ENCODE measurements at places on chromosomes 3 and 15.

- DNase-seq: no peak
These were observed 88.9 kb downstream of the PTPRG start for GRCh38 chr3:61650276-61650675.

- DNase-seq: no peak
These were observed 46.9 kb downstream of the GADL1 start for GRCh38 chr3:30847592-30847991.

DNA sequence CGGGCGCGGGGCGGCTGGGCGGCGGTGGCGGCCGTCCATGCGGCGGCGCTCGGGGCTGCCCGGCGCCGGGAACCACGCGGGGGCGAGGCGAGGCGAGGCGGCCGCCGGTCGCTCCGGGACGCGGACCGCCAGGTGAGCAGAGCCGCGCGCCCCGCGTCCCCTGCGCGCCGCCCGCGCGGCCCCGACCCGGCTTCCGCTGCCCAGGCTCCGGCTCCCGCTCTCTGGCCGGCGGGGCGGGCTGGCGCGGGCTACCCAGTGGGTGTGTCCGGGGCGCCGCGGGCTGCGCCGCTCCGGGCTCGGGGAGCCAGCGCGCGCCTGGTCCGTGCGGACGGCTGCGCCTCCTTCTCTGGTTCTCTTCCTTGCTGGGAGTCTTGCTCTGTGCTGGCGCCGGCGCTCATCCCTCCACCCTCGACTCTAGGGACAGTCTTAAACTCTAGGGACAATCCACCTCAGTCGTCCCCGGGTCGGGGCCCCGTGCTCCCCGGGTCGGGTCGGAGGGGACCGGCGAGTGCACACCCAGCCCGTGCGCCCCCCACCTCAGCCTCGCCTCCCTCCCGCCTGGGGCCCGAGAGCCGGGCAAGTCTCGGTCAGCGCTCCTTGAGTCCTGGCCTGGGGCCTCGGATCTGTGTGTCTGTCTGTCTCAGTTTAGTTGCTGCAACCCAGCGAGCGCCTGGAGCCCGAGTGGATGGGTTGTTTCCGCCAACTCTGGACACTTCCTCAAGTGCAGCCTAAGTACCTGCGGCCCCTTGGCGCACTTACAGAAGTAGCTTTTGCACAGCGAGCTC, 488 bp downstream of the THSD4 start:
- DNase-seq: no peak

GRCh38 chr15:101376615-101377395, 81.8 kb upstream of the SNRPA1 start:
- no peak for DNase-seq

DNA sequence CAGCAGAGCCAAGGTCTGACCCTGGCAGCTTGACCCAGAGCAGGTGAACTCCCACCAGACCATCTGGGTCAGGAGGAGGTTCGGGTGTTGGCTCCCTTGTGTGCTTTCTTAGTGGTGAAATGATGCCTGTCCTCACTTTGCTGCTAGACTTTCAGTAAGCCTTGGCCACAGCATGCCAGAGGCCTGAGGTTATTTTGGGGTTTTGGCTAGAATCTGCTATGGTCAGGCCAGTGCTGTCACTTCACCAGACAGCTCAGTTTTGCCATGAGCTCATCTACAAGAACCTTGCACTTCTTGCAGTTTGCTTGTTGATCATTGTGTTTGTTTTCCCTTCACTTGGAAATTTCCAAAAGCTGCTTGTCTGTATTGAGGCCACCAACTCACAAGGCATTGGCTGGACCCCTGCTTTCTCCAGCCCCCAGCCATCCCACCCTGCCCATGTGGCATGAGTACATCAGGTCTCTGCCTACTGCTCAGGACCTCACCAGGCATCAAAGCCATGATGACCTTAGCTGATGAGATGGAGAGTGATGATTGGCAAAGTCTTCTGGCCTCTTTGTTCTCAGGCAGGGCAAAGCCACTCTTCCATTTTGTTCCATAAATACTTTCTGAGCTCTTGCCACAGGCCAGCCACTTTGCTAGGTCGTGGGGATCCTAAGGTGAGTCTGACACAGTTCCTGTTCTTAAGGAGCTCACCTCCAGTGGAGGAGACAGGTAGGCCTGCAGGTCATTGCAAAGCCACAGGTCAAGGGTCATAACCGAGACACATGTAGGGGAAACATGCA, 122.6 kb downstream of the ARNT2 start:
- DNase-seq: no peak

GRCh38 chr3:46406788-46407611, at the start of the genes CCR5AS and CCRL2:
CCR5AS (minus strand) TSS chr3:46407066.
CCRL2 (plus strand) TSS chr3:46407259; CDS start chr3:46408080, 821 bp downstream.
- DNase-seq: no peak

GRCh38 chr3:128222796-128223385, 69.6 kb downstream of the EEFSEC start:
- no peak for DNase-seq

DNA sequence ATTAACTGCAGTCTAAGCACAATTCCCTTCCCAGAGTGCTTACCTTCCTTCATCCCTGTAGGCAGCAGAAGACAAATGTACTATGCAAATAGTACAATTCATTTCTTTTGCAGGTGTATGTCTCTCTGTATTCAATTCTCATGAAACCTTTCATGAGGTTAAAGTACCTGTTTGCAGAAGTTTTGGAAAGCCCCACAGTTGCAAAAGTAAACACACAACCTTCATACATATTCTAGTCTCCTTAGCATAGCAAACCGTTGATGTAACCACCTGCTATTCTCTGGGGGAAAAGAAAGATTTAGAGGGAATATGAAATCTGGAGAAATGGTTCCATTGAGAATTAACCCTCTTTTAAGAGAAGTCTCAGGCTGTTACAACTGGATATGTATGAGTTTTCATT, 200.3 kb upstream of the SUCLG2 start:
- no peak for DNase-seq

DNA sequence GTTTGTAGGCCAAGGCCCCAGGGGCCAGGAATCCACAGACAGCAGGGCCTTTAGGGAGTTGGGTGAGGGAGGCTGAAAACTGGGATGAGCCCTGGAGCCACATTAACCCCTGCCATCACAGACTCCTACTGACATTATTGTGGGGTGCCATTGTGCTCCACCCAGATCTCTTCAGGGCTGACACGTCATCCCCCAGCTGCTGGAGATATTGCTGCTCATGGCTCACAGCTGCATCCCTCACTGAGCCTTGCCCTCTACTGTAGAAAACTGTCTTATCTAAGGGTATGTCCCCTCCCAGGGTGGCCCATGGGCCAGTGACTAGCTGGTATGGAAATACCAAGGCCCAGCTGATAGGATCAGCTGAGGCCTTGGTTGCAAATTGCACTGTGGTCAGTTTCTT, 87.3 kb upstream of the PRR23C start:
- DNase-seq: no peak

- DNase-seq: no peak
These were observed 143.5 kb downstream of the ADAM10 start for GRCh38 chr15:58605931-58606530.

DNA sequence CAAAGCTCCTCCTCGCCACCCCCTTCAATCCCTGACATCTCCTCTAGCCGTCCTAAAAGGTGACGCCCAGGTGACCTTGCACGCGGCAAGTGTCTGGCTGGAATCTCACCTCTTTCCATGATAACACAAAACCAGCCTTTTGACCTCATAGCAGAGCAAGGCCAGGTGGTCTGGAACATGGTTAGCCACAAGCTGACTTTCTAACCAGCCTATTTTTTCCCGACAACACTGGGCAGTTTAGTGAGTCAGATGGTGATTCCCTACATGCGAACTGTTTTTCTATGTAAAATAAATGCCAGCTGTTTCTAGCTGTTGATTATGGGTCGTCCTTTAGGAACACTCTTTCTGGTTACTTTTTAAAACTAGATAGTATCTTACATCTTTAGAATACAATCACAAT, 243.0 kb downstream of the CD47 start:
- DNase-seq: no peak

DNA sequence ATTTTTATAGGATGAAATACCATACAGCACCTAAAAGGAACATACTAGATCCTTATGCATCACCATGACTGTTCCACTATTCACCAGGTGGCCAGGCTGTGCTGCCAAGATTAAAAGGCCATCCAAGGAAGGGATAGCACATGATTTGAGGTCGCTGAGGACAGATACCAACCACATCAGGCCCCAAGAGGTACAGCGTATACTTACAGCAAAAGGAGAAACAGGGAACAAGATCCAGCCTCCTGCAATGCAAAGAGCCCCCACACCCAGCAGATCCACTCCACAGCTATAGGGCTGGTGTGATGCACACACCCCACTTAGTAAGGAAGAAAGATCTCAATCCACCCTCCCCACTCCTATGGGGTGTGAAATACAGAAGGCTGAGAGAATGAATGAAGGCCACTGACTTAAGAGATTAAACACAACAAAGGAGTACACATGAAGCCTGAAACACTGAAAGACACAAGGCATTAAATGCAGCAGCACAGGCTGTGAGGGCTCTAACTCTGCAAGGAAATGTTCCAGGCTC, 32.0 kb upstream of the ZNF445 start:
- no peak for DNase-seq

DNA sequence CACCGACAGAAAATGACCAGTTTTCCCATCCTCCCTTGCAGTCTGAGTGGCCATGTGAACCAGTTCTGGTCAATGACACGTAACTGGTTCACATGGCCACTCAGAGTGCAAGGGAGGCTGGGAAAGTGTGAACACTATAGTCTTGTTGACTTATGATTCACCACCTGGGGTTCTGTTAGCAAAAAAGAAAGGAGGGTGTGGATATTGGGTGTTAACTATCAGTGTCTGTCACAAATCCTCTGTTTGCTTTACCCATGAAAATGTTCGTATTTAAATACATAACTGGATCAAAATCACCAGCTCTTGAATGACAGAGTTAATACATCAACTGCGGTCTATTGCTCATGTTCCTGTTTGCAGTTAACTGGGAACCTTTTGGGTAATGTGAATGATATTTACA, 92.3 kb downstream of the ADAMTSL3 start:
- no peak for DNase-seq

DNA sequence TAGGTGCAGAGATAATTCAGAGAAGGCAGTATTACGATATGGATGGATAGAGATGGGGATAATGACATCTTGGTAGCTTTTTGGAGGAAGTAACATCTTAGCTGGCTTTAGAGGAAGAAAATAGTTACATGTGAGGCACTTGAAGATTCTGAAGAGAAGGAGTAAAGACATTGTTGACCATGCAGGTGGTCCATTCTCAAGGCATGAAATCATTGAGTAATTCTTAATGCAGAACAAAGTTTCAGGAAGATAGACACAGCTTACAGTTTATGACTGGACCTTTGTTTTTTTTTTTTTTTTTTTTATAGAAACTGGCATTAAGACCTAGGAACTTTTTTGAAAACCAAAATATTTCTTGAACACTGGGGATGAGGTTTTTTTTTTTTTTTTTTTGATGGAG, 28.2 kb downstream of the MBNL1 start:
- no peak for DNase-seq

DNA sequence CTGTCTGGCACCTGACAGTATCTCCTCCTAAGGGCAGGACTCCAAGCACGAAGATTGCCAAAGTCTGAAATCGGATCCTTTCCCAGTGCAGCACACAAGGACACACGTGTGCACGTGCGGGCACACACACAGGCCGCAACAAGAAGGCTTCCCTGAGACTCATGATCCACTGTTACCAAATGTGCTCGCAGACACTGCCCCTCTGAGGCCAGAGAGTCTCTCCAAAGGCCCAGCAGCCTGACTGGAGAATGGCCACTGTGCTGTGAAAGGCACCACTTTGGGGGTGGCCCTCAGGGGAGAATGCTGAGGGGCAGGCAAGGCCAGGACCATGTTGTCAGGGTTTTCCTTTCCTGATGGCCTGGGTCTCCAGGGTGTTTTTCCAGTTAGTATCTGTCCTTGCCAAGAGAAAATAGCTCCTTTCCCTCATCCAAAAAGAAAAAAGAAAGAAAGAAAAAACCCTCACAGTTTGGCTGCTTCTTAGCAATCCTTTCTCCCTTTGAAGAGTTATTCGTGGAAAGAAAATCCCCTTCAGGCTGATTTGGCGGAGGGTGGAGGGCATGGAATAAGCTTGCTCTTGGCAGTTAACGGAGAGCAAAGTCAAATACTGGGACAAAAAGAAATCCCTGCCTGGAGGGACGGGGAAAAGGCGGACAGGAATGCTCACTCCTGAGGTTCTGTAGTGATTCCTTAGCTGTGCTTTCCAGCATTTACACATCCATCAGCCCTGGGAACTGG, 112.2 kb upstream of the ETV5 start:
- DNase-seq: no peak

GRCh38 chr3:14007006-14007405, 117.7 kb downstream of the CHCHD4 start:
- no peak for DNase-seq

DNA sequence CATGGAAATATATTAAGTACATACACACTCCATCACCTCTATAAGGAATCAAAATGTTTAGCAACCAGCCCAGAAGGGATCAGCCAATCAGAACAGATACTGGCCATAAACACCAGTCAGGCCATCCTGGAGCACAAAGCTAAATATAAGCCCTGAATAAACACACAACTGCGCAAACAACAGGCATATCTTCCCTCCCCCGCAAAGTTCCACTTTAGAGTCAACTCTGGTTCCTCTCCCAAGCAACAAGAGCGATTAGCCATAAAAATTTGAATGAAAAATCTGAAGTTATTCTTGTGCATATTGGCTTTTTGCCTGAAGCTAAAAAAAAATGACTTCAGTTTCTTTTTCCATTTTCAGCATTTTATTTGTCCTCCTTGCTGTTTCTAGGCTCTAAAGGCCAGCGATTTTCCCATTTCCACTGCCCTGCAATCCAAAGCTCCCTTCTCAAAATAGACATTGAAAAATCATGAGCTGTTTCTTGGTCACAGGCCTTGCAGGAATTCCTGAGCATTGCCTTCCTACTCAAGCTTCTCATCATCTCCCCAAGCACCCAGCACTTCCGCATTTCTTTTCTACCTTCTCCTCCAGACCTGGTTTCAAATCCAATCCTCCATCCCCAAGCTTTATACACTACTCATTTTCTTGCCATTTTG, 247.9 kb downstream of the ZMAT3 start:
- no peak for DNase-seq

DNA sequence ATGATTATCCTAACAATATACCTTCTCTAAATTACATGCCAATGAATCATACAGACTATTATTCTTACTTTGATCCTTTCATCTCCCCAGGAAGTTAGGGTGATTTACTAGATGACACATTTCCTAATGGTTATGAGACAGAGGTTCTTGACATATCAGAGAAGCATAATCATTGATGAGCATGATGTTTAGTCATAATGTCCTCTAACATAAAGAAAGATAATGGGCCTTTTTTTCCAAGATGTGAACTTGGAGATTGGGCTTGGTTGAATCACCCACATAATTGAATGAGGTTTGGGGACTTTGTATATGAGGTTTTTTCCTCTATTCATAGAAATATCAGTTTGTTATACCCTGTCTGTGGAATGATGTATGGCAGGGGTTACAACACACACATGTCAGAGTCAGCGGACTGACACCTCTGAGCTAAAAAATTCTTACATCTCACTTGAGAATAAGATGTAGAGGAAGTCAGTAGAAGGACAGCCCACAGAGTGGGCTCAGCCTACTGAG, 69.7 kb upstream of the DCBLD2 start:
- DNase-seq: no peak

DNA sequence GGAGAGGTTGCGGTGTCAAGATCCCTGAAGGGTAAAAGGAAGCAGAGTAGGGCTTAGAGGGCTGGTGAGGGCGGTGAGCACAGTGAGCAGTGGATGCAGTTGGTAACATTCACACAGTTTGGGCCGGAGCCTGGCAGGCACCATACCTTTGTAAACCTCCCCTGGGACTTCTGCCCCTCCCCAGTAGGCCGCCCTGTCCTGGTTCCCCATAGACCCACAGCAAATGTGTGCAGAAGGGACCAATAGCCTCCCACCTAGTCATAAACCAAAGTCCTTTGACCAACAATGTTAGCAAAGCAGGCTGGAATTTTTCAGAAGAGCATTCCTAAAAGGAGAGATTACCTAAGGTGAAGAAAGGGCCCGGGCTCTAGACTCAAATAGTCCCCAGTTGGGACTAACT, 1.7 kb upstream of the PHGR1 start:
- DNase-seq: no peak
